ENCODE measurements at places on chromosomes 7 and 10.
A peak's percentile ranks its signal among the peaks of the same experiment; 100 is the strongest.

- no peak for DNase-seq
Observed at GRCh38 chr10:92574548-92575261, 812 bp upstream of the IDE start.

DNA sequence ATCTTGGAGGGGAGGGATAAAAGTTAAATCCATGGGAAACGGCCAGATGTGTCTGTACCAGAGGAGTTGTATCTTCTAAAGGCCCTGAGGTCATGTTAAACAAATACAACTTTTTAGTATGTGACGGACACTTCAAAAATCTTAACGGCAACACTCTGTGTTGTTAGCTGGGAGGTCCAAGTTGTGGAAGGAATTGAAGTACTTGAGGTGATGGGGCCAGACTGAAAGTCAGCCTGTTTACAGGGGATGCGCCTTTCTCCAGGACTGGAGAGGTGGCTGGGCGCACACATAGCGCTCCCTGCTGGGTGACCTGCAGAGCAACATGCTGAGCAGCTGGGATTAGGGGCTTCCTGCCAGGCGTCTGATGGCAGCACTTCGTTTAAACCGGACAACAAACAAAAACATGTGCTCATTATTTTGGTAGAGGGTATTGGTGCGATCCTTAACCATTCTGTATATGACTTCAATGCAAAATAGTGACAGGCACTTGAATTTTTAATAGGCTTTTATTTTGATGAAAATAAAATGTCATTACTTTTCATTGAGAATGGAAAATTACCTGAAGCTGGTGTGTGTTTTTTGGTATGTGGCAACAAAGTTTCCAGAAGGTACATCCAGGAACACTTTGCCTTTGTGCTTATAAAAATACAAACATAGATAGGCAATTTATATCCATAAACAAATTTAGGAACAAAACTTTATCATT is 198.2 kb downstream of the MLLT10 start:
- peak; percentile 42 for DNase-seq

GRCh38 chr7:75725306-75725705 is 13.4 kb downstream of the HIP1 start:
- no peak for DNase-seq

- DNase-seq = no peak
Observed at GRCh38 chr7:70416347-70416985, 715.5 kb upstream of the GALNT17 start.

DNA sequence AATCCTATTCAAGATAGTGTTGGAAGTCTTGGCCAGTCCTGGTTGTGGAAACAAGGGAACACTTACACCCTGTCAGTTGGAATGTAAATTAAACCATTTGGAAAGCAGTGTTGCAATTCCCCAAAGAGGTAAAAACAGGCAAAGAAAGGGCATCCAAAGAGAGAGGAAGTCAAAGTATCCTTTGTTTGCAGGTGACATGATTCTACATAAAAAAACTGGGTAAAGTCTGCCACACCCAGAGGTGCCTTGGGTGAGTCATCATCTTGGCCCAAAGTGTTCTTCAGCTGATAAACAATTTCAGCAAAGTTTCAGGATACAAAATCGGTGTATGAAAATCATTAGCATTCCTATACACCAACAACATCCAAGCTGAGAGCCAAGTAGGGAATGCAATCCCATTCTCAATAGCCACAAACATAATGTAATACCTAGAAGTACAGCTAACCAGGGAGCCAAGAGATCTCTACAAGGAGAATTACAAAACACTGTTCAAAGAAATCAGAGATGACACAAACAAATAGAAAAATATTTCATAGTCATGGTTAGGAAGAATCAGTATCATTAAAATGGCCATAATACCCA is 278.7 kb downstream of the SDK1 start:
- DNase-seq = no peak

GRCh38 chr10:92239151-92239599 is 51.7 kb downstream of the CPEB3 start:
- DNase-seq = no peak

DNA sequence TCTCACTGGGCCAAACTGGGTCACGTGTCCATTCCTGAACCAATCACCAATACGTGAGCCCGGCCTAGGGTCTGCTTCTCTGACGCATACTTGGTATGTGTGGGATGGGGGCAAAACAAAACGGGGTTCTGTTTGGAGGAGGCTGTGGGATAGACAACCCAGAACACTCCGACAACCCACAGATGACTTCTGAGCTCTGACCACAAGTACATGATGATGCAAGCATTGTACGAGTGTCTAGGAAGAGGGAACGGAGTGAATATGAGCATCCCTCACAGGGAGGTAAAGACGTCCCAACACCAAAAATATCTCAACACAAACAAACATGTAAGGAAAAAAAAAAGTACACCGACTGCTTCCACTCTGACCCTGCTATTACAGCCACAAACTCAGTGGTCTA is 5.6 kb downstream of the DAGLB start:
- DNase-seq = no peak

GRCh38 chr7:131279044-131279443 is 48.6 kb upstream of the MKLN1 start:
- no peak for DNase-seq

Measured in activated T-cell treated with anti-CD3 and anti-CD28 coated beads, Interleukin-2, amount 50 U/mL, for 48 hours (primary cell).